ENCODE measurements at places on chromosomes 1 and 21.

- no peak for DNase-seq
Measured at GRCh38 chr1:59541891-59542290, 245.0 kb downstream of the FGGY start.

GRCh38 chr1:173023343-173023742 is 27.4 kb downstream of the TNFSF18 start:
- DNase-seq, result no peak

- peak; percentile 23 for DNase-seq
Measured at GRCh38 chr1:205440476-205441317, 15.1 kb downstream of the BLACAT1 start.

- DNase-seq, result no peak
Measured at GRCh38 chr21:41294548-41295231, 21.9 kb upstream of the FAM3B start.

GRCh38 chr1:147837129-147837963 is 65.2 kb upstream of the GJA8 start:
- DNase-seq, result no peak

DNA sequence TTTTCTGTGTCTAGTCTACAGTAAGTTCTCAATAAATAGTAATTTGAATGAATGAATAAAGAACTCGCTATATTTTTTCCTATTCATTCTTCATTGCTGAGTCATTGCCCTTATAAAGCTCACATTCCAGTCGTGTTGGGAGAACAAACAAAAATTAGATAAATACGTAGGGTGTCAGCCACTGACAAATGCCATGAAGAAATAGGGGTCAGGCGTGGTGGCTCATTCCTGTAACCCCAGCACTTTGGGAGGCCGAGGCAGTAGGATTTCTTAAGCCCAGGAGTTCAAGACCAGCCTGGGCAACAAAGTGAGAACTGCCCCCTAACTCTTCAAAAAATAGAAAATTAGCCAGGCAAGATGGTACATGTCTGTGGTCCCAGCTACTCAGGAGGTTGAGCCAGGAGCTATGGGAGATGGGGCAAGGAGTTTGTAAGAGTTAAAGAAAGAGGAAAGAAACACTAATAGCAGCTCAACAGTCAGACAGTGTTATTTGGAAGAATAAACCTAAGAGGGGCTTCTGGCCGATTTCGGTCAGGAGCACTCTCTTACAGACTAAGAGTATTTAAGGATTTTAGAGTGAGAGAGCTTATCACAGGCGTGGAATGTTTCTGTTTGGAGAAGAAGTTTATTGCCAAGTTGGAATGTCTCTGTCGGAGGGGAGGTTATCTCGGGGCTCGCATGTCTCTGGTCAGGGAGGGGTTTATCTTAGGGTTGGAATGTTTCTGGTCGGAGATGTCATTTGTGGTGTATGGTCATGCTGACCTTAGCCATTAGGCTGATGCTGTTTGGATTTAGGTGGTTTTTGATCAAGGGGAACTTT is 1.8 kb upstream of the CHML start:
- no peak for DNase-seq

DNA sequence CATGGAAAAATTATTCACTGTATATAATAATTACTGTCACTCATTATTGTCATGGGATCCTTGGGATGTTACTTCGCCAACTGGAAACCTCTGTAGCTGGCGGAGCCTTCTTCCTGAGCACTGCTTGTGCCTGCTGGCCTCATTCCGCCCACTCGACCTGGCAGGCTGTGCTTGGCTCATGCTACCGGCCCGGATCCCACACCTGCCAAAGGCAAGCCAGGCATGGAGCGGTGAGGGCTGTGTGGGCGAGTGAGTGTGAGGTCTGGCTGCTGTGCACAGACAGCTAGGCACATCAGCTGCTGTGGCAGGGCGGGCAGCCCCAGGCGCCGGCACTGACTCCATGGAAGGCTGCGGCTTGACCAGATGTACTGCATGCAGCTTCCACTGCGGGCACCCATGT is 78.4 kb downstream of the DISP1 start:
- no peak for DNase-seq

GRCh38 chr1:211613108-211613947 is 34.4 kb upstream of the SLC30A1 start:
- peak; percentile 87 for DNase-seq

GRCh38 chr1:209648931-209649776 is 3.1 kb downstream of the LAMB3 start:
- peak; percentile 58 for DNase-seq
